ENCODE measurements at places on chromosomes 6 and 20.

GRCh38 chr20:46461808-46462207 is 51.6 kb downstream of the ZNF334 start:
- no peak for DNase-seq

DNA sequence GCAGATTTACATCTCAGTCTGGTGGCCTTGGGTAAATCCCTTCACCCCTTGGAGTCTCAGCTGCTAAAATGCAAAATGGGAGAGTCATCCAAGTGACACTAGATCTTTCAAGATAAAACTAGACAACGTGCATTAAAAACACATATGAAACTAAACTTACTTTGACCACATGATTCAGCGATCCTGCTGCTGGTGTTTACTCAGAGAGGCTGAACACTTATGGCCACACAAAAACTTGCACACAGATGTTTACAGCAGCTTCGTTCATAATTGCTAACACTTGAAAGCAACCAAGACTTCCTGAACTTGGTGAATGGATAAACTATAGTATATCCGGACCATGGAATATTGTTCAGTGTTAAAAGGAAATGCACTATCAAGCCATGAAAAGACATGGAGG is 55.3 kb upstream of the GPR6 start:
- no peak for DNase-seq

- no peak for DNase-seq
These were observed 1581.8 kb downstream of the HACE1 start for GRCh38 chr6:103277936-103278335.

DNA sequence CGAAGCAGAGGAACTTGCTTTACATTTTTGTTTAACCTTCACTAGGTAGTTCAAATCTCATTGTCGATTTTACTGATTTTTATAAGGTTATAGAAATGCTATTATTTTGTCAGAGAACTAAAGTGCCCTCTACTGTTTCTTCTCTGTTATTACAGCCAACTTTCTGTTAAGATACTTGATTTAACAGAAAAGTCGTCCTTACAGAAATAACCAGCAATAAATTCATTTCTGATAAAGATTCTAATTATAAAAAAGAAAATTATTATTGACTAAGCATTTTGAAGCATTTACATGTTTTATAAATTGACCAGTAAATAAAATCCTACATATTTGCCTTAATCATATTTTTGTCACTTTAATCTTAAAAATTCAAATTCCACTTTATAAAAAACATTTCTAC is 60.8 kb downstream of the OGFRL1 start:
- DNase-seq, result no peak

Measured in GM19239 (cell line).